Stimulated activated CD8-positive, alpha-beta memory T cell treated with anti-CD3 and anti-CD28 coated beads, Interleukin-4, amount 100 ng/mL, for 48 hours (primary cell): ENCODE measurements at places on chromosomes 5 and 9.

- DNase-seq = no peak
Observed at GRCh38 chr5:35947085-35947484, 8.7 kb upstream of the CAPSL start.

- DNase-seq = no peak
Observed at GRCh38 chr5:124050120-124050770, 538.3 kb downstream of the CSNK1G3 start.

- DNase-seq = no peak
Observed at GRCh38 chr9:23342291-23342690, 483.7 kb downstream of the ELAVL2 start.

DNA sequence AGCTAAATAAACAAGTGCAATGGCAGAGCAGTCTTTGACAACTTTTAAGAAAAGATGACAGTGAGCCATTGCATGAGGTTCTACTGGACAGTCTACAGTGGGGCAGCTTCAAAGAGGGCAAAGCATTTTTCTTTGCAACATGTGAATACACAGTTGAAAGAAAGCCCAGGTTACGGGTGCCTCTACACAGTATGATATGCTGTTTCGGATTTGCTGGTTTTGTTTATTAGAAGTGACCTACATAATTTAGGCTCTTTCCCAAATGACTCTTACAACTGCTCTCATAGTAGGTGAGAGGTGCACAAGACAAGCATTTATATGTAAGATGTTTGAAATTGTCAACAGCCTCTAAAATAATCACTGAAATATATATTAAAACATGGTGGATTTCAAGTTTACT is 62.4 kb downstream of the MEF2C start:
- no peak for DNase-seq

DNA sequence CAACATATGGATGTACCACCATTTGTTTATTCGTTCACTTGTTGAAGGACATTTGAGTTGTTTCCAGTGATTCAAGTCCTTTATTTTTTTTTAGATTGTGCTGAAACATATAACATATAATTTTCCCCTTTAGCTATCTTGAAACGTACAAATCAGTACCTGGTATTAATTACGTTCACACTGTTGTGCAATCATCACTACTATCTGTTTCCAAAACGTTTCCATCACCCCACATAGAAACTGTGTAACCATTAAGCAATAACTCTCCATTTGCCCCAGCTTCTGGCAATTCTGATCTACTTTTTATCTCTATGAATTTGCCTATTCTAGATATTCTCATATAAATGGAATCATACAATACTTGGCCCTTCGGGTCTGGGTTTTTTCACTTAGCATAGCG is 116.0 kb downstream of the FGF1 start:
- no peak for DNase-seq
